ENCODE measurements at places on chromosomes 1 and 21.
A peak's percentile ranks its signal among the peaks of the same experiment; 100 is the strongest.

DNA sequence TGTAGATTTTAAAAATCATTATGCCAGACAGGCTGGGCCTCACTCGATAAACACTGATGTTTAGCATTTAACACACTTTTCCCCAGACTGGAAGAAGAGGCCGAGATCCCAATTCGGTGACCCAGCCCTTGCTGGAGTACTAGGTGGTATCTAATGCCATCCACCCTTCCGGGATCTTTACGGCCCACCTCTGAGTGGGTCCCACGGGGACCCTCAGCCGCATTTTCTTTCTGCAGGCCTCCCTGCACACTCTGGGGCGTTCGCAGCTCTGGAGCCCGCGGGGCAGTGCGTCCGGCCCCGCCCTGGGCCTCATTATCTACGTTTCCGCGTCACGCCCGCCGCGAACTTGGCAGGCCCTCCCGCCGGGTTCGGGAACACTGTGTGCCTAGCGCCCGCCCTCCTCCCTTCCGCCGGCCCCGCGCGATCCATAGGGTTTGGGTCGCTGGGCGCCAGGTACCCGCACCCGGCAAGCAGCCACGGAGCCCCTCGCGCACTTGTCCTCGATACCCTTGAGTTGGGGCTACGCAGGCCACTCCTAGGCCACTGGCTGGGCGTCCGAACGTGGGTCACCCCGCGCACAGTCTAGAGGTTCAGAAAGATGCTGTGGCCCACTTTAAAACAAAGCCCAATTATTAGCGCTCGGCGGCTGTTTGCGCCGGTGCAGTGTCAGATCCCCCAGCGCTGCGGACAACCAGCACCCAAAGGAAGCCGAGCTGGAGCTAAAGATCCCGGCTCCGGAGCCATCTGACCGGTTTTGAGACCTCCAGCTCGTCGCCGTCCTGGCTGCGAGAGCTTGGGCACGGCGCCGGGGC is 950 bp upstream of the EVA1C start:
- peaks cover 25% of the 10 kb centered on the region for H3K4me1 ChIP-seq
- peak; percentile 76 for DNase-seq
- no peaks in the 10 kb centered on the region for H3K36me3 ChIP-seq
- H3K27ac ChIP-seq = peak overlapping the region; percentile 78
- H3K27me3 ChIP-seq = peaks cover 22% of the 10 kb centered on the region

- H3K36me3 ChIP-seq = no peaks in the 10 kb centered on the region
- H3K4me3 ChIP-seq = no peak overlapping the region
- H3K27me3 ChIP-seq = no peaks in the 10 kb centered on the region
These were observed 71.4 kb upstream of the TSPAN2 start for GRCh38 chr1:115160728-115161127.

DNA sequence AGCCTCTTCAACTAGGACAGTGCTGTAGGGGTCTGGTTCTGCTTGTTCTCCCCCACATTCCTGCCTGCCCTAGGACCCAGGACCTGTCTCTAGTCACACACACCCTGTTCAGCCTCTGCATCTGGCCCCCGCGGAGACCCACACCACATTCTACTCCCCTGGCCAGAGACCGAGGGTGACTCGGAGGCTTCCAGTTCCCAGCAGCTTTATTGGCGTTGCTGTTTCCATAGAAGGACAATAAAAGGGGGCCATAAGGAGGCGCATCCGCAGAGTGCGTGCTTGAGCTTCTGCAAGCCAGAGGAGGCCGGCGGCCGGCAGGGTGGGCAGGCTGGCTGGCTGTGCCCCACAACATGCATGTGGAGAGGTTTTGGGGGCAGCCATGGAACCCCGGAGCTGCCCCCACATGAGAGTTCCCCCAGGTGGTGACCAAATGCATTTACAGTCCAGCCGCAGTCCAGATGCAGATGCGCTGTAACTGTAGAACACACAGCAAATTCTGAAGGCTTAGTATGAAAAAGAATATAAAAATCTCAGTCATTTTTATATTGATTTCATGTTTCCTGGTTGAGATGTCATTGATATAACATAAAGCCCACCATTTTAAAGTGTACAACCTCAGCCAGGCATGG is 52.4 kb downstream of the PDE9A start:
- no peaks in the 10 kb centered on the region for H3K36me3 ChIP-seq
- no peak overlapping the region for H3K27ac ChIP-seq
- no peak for DNase-seq
- no peaks in the 10 kb centered on the region for H3K27me3 ChIP-seq
- no peaks in the 10 kb centered on the region for H3K4me1 ChIP-seq

DNA sequence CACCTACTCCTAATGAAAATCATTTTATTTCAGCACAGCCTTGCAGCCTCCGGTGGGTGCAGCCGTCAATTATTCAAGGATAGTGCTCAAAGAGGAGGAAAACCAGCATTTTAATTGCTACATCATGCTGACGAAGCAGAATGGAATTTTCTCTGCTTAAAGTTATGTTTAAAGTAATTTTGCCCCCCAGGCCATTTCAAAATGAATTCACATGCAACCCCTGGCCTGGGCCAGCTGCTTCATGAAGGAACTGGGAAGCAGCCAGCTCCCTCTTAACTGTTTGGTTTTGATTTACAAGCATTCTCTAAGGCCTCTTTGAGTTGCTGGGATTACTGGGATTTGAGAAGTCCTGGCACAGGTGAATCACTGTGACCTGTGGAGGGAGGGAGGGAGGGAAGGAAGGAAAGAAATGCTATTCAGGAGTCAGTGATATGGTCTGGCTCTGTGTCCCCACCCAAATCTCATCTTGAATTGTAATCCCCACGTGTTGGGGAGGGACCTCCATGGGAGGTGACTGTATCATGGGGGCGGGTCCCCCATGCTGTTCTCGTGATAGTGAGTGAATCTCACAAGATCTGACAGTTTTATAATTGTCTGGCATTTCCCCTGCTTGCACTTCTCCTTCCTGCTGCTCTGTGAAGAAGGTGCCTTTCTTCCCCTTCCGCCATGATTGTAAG is 66.0 kb downstream of the PGBD5 start:
- H3K4me3 ChIP-seq = no peak overlapping the region
- peaks cover 7% of the 10 kb centered on the region for H3K27me3 ChIP-seq
- no peaks in the 10 kb centered on the region for H3K36me3 ChIP-seq
- H3K4me1 ChIP-seq = no peaks in the 10 kb centered on the region
- no peak overlapping the region for H3K27ac ChIP-seq

- no peak for DNase-seq
- H3K4me1 ChIP-seq = no peaks in the 10 kb centered on the region
- H3K4me3 ChIP-seq = no peak overlapping the region
- no peaks in the 10 kb centered on the region for H3K36me3 ChIP-seq
- no peaks in the 10 kb centered on the region for H3K27me3 ChIP-seq
These were observed 44.4 kb upstream of the SCCPDH start for GRCh38 chr1:246679794-246680177.

DNA sequence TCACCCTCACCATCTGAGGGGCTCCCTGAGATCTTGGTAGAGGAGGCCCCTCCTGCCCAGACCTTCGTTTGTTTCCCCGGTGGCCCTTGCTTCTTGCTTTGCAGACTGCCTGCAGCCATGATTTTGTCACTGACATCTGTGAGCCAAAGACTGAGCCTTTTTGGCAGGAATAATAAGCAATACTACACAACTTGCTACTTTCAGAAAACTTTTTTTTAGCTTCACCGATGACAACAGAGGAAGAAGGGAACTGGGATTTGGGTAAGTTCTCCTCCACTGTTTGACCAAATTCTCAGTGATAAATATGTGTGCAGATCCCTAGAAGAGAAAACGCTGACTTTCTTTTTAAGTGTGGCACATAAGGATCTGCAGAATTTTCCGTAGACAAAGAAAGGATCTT is 11.7 kb upstream of the CD101 start:
- no peak overlapping the region for H3K27ac ChIP-seq
- no peak for DNase-seq
- no peak overlapping the region for H3K4me3 ChIP-seq
- H3K36me3 ChIP-seq = no peaks in the 10 kb centered on the region
- H3K27me3 ChIP-seq = no peaks in the 10 kb centered on the region

- H3K4me3 ChIP-seq = no peak overlapping the region
- no peaks in the 10 kb centered on the region for H3K36me3 ChIP-seq
- peaks cover 19% of the 10 kb centered on the region for H3K27me3 ChIP-seq
These were observed 113.8 kb downstream of the SYF2 start for GRCh38 chr1:25118546-25118945.

DNA sequence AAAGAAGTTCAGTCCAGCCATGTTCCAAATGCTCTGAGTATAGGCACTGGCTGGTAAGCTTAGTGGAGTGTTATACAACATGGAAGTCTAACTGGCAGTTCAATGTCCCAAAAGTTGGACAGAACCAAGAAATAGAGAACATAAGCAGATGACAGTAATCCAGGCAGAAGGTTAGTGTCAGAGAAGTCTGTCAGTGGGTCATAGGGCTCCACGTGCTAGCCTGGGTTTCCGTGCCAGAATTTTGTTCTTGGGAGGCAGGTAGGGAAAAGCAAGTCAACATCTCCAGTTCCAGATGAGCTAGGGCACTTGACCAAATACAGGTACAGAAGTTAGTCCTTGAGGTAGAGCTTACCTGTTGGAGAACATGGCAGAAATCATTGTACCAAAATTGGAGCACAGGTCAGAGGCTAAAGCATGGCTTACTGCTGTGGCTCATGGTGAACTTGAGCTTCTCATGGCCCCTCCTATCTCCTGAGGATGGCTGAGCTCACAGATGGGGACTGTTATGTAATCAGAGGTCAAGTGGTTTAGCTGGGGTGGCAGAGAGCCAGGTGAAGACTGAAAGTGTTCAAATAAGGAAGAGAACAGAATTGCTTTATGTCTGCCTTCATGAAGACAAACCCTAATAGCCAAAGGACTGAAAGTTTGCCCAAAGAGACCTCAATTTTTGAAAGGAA is 170.8 kb downstream of the NFIA start:
- H3K27me3 ChIP-seq = peaks cover 6% of the 10 kb centered on the region
- H3K27ac ChIP-seq = no peak overlapping the region
- no peaks in the 10 kb centered on the region for H3K4me1 ChIP-seq

GRCh38 chr1:147246910-147247655 is 4.6 kb downstream of the CHD1L start:
- no peak overlapping the region for H3K4me3 ChIP-seq
- DNase-seq = no peak
- H3K27me3 ChIP-seq = no peaks in the 10 kb centered on the region

GRCh38 chr1:246591504-246591903 is 25.2 kb downstream of the CNST start:
- no peaks in the 10 kb centered on the region for H3K27me3 ChIP-seq
- H3K27ac ChIP-seq = no peak overlapping the region
- DNase-seq = no peak
- H3K4me3 ChIP-seq = no peak overlapping the region
- peaks cover 36% of the 10 kb centered on the region for H3K36me3 ChIP-seq

GRCh38 chr1:54989473-54989872 is 9.0 kb downstream of the TMEM61 start:
- peaks cover 22% of the 10 kb centered on the region for H3K27me3 ChIP-seq
- H3K4me3 ChIP-seq = no peak overlapping the region
- H3K27ac ChIP-seq = no peak overlapping the region
